Fibroblast of skin of left biceps (primary cell): ENCODE measurements at places on chromosomes 7 and 10.
A peak's percentile ranks its signal among the peaks of the same experiment; 100 is the strongest.

DNA sequence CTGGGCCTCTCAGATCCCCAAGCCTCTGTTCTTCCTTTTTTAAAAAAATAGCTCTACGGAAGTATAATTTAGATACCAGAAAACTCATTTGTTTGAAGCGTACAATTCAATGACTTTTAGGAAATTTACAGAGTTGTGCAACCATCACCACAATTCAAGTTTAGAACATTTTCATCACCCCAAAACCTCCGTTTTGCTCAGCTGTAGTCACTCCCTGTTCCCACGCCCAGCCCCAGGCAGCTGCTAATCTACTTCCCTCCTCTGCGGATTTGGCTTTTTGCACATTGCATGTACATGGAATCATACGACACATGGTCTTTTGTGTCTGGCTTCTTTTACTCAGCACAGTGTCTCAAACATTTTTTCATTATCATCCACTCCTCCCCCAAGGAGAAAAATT, 229.2 kb downstream of the TCF7L2 start:
- DNase-seq: peak; percentile 19

GRCh38 chr10:31207636-31208035, 111.4 kb upstream of the ZEB1 start:
- DNase-seq: no peak

GRCh38 chr10:17923728-17924127, 28.0 kb upstream of the SLC39A12 start:
- DNase-seq: peak; percentile 28

- no peak for DNase-seq
Observed at GRCh38 chr7:22728401-22729029, 1.5 kb downstream of the IL6 start.
